ENCODE measurements at places on chromosomes 3 and 15. TPM values are rescaled to one million over a fixed set of nuclear protein-coding genes. Genes with fewer than 3 reads are reported as not detected.

The TM4SF1 gene
- total RNA-seq: 0.28 TPM

The CHRM5 gene
- total RNA-seq: not detected

The FEZF2 gene
- not detected for total RNA-seq

The GNAT1 gene
- not detected for total RNA-seq

The CHL1 gene
- not detected for total RNA-seq

The CEMIP gene
- not detected for total RNA-seq

The CCDC39 gene
- not detected for total RNA-seq

The ESYT3 gene
- 0.31 TPM for total RNA-seq

DNA sequence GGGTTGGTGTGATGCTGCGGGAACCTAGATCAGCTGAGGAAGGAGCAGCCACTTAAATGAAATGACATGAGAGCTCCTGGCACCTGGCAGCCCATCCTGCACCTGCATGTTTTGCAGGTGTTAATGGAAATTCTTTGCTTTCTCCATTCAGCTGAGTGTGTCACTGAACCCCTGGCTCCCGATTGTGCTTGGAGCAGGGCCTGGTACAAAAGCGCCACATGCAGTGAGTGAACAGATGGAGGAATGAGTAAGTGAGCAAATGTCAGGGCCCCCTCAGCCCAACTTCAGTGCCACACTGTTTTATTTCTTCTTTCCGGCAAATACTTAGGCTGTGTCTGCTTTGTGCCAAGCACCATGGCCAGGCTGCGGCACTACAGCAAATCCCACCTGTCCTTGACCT is 132.2 kb downstream of the ASB7 start:
- DNase-seq: no peak
- no peaks in the 10 kb centered on the region for H3K4me1 ChIP-seq
- H3K27me3 ChIP-seq: no peaks in the 10 kb centered on the region

DNA sequence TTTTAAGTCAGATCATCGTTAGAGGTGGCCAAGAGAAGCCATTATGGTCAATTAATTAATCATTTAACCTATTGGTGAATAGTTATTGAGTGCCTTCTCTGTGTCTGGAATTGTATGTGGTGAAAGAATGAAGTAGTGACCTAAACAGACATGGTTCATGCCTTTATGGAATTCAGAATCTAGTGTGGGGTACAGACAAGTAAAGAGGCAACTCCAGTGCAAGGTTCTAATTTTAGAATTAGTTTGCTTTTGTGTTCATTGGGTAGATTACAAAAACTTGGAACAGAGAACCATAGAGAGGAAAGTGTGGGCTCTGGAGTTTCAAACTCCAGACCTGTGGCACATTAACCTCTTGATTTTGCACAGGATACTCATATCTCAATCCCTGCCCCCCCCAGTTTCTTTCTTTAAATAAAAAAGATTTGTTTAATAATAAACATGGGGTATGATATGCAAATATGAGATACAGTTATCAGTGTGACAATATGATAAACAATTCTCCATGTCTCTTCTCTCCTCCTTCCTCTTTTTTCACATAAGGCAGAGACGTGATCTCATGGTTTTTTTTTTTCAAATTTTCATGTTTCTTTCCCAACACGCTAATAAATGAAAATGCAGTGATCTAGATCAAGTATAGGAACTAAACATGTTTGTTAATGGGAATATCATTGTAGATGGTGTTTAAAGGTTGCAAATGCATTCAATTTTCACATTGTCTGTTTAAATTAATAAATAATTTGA is 117.9 kb downstream of the MITF start:
- no peaks in the 10 kb centered on the region for H3K4me1 ChIP-seq
- H3K27ac ChIP-seq: no peak overlapping the region
- H3K36me3 ChIP-seq: no peaks in the 10 kb centered on the region
- H3K4me3 ChIP-seq: no peak overlapping the region
- no peak for DNase-seq

- no peak overlapping the region for H3K4me3 ChIP-seq
- peaks cover 6% of the 10 kb centered on the region for H3K36me3 ChIP-seq
- H3K27ac ChIP-seq: peak overlapping the region; percentile 58
- H3K4me1 ChIP-seq: peaks cover 51% of the 10 kb centered on the region
- no peaks in the 10 kb centered on the region for H3K27me3 ChIP-seq
- no peak for DNase-seq
Observed at GRCh38 chr15:66744610-66745279, 42.7 kb downstream of the SMAD6 start.

- H3K36me3 ChIP-seq: no peaks in the 10 kb centered on the region
- no peak overlapping the region for H3K4me3 ChIP-seq
- H3K4me1 ChIP-seq: no peaks in the 10 kb centered on the region
- H3K27me3 ChIP-seq: peaks cover 10% of the 10 kb centered on the region
- no peak overlapping the region for H3K27ac ChIP-seq
Observed at GRCh38 chr3:23452408-23452807, 249.3 kb downstream of the UBE2E2 start.

DNA sequence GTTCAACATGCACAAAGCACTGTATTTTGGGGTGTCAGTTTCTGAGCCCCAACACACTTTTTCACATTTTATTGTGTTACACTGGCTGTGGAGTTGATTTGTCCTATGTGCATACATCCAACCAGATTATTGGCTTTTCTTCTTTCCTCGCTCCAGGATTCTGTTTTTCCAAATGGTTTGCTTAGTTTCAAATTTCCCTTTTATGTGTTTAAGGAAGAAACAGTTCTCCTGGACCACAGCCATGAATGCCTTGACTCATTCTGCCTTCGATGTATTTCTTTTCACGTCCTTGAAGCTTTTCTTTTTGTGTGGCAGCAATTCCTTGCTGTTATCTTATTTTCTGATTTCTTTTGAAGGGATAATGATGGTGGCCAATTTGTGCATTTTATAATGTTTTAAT is 53.8 kb downstream of the CACNA2D3 start:
- no peaks in the 10 kb centered on the region for H3K4me1 ChIP-seq
- H3K27me3 ChIP-seq: no peaks in the 10 kb centered on the region
- H3K36me3 ChIP-seq: no peaks in the 10 kb centered on the region
- H3K27ac ChIP-seq: no peak overlapping the region
- no peak overlapping the region for H3K4me3 ChIP-seq

DNA sequence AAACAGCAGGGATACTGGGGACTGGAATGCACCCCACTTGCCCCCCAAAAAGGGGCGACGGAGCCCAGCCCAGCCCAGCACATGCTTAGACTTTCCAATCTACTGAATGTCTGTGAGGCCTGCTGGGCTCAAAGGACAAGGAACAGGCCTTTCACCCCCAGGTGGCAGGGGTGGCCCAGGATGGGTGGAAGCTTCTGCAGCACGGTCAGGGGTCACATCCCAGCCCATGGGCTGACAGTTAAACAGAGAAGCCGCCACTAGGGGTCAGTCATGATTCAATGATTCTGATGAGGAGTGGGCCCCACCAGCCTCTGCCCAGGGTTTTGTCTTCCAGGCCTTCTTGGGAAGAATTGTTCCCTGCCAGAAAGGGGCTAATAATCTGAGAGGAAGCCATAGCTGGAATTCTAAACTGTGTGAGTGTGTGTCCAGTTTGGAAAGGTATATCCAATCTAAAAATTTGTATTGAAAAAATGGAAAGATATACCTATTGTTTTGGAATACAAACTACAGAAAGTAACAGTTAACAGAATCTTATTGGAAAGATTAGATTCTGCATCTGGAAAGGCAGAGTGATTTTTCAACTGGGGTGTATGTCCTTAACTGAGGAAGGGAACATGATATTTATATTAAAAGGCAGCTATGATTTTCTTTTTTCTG is 2.2 kb downstream of the CHRNB4 start:
- H3K4me1 ChIP-seq: no peaks in the 10 kb centered on the region
- no peak overlapping the region for H3K27ac ChIP-seq
- H3K27me3 ChIP-seq: peaks cover 72% of the 10 kb centered on the region
- no peak overlapping the region for H3K4me3 ChIP-seq
- peak; percentile 68 for DNase-seq

- DNase-seq: no peak
- no peak overlapping the region for H3K4me3 ChIP-seq
- no peaks in the 10 kb centered on the region for H3K4me1 ChIP-seq
Observed at GRCh38 chr3:126937973-126938372, 44.9 kb upstream of the PLXNA1 start.

- no peak overlapping the region for H3K4me3 ChIP-seq
- H3K27ac ChIP-seq: peak overlapping the region; percentile 7
- H3K36me3 ChIP-seq: no peaks in the 10 kb centered on the region
- no peaks in the 10 kb centered on the region for H3K4me1 ChIP-seq
Observed at GRCh38 chr15:73225358-73226015, 143.3 kb downstream of the HCN4 start.

- H3K27ac ChIP-seq: no peak overlapping the region
- peaks cover 35% of the 10 kb centered on the region for H3K36me3 ChIP-seq
- DNase-seq: peak; percentile 35
- no peak overlapping the region for H3K4me3 ChIP-seq
Observed at GRCh38 chr3:184171562-184171961, 3.1 kb upstream of the AP2M1 start.

DNA sequence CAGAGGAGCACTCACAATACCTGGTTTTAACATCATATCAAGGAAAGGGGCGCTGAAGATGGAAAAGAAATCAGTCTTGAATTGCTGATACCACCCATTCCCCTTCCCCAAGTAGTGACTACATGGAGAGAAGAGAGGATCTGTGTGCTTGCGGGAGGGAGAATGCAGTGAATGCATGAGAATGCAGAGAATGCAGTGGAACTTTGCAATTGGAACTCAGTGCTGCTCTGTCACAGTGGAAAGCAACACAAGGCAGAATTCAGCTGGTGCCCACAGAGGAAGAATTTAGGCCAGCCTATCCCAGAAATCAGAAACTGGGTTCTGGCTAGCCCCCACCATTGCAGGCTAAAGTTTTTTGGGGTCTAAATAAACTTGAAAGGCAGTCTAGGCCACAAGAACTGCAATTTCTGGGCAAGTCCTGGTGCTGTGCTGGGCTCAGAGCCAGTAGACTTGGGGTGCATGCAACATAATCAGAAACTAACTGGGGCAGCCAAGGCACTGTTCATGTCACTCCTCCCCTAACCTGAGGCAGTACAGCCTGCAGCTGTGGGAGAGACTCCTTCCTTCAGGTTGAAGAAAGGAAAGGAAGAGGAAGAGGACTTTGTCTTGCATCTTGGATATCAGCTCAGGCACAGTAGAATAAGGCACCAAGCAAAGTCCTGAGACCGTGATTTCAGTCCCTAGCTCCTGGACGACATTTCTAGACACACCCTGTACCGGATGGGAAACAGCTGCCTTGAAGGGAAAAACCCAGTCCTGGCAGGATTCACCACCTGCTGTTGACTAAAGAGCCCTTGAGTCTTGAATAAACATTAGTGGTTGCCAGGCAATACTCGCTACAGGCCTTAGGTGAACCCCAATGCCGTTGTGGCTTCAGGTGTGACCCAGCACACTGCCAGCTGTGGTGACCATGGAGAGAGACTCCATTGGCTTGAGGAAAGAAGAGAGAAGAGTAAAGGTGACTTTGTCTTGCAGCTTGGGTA is 329.3 kb downstream of the TBL1XR1 start:
- DNase-seq: no peak
- H3K4me1 ChIP-seq: no peaks in the 10 kb centered on the region
- no peak overlapping the region for H3K27ac ChIP-seq
- no peaks in the 10 kb centered on the region for H3K27me3 ChIP-seq
- no peak overlapping the region for H3K4me3 ChIP-seq

- no peaks in the 10 kb centered on the region for H3K4me1 ChIP-seq
- H3K27me3 ChIP-seq: peaks cover 5% of the 10 kb centered on the region
- no peak overlapping the region for H3K27ac ChIP-seq
Observed at GRCh38 chr3:186466391-186466974, 77.7 kb downstream of the CRYGS start.

- H3K27ac ChIP-seq: no peak overlapping the region
- no peak for DNase-seq
- peaks cover 11% of the 10 kb centered on the region for H3K4me1 ChIP-seq
- no peak overlapping the region for H3K4me3 ChIP-seq
- H3K27me3 ChIP-seq: peaks cover 55% of the 10 kb centered on the region
- H3K36me3 ChIP-seq: no peaks in the 10 kb centered on the region
Observed at GRCh38 chr3:32419742-32420125, 28.1 kb downstream of the CMTM7 start.

DNA sequence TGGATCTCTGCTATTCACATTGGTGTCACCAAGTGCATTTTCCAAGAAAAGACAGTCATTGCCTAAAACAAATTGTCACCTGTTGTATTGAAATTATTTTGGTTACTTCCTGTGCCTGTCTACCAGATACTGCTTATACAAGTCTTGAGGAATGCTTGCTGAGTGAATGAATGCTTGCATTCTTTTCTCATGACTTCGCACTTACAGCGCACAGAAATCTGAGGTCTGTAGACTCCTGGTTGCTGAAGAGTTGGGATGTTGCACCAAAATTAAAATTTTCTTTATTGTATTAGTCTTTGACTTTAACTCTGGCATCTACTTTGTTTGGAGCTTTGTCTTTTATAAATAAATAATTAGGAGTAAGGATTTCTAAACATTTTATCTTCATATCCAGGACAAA is 28.4 kb downstream of the SH3GL3 start:
- no peaks in the 10 kb centered on the region for H3K4me1 ChIP-seq
- H3K36me3 ChIP-seq: no peaks in the 10 kb centered on the region
- H3K27ac ChIP-seq: no peak overlapping the region
- H3K27me3 ChIP-seq: no peaks in the 10 kb centered on the region

DNA sequence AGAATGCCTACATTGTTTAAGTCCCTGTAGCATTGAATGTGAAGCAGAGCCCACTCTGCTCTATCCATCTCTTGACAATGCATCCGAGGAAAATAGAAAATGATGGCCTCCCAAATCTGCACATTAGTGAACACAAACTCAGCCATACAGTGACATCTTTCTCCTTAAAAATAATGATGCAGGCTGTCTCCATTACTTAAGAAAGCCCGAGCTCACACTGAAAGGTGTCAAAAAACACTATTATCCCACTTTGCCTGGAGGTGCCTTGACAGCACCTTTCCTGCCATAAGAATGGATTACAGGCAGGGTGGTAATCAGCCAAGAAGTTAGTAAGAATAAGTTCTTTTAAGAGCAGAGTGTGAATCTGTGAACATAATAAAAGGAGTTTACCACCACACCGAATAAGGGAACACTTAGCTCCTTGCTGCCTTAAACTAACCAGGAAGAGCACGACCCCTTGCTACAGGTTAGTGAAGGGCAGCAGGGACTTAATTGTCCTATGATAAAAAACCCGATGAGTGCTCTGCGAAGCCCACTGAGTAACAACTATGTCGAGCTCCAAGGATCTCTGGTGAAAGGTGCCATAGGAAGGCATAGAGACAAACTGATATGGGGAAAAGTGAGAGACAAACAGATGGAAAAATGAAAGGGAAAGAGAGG is 123.2 kb upstream of the TUSC7 start:
- no peak overlapping the region for H3K4me3 ChIP-seq
- H3K36me3 ChIP-seq: no peaks in the 10 kb centered on the region

GRCh38 chr3:120568598-120568997 is 27.5 kb upstream of the NDUFB4 start:
- H3K4me3 ChIP-seq: no peak overlapping the region
- peak; percentile 4 for DNase-seq
- no peaks in the 10 kb centered on the region for H3K36me3 ChIP-seq
- H3K4me1 ChIP-seq: no peaks in the 10 kb centered on the region
- H3K27me3 ChIP-seq: no peaks in the 10 kb centered on the region
- H3K27ac ChIP-seq: no peak overlapping the region
